ENCODE measurements at places on chromosomes 6 and 20. TPM values are rescaled to one million over a fixed set of nuclear protein-coding genes. Genes with fewer than 3 reads are reported as not detected.

Gene PKIB
- total RNA-seq = 1.4 TPM

Gene PSORS1C2
- total RNA-seq = not detected

Gene RPRD1B
- total RNA-seq = 21.1 TPM

Gene PROCR
- total RNA-seq = 45.2 TPM

Gene CALHM4
- not detected for total RNA-seq

DNA sequence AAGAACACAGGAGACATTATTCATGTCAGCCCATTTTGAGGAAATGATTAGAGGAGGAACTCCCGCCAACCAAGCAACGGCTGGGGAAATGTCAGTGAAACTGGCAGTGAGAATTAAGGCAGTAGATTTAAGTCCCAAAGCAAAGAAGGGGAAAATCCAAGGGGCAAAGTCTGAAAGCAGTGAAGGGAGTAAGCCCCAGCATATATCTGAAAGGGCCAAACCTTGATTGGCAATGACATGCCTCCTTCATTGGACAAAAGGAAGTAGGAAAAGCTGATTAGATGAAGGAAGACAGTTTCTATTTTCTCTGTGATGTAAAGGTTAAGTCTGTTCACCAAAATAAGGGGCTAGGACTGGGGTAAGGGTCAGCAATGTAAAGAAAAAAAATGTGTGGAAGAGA is 190.3 kb downstream of the RNF144B start:
- no peak for DNase-seq

DNA sequence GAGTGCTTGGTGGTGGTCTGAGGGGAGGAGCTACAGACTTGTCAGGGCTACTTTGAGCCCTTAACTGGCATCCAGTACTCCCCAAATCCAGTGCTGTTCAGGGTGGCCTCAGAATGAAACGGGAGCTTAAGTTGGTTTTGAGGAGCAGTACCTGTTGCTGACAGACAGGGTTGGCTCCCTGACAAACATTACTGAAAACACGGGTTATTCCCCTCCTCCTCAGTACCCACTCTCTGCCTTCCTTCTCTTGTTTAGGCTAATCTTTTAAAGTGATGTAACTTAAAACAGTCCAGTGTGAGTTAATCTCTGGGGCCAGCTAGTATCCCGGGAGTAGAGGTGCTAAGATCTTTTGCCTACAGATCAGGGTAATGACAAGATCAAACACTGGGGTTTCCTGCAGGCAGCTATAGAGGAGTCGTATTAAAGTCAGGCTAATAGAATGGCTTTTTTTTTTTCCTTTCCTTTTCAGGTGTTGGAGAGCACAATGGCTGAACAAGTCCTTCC is 3.7 kb downstream of the TNFAIP3 start:
- peak; percentile 67 for DNase-seq

GRCh38 chr6:170017603-170018320 is 266.3 kb downstream of the ERMARD start:
- no peak for DNase-seq

DNA sequence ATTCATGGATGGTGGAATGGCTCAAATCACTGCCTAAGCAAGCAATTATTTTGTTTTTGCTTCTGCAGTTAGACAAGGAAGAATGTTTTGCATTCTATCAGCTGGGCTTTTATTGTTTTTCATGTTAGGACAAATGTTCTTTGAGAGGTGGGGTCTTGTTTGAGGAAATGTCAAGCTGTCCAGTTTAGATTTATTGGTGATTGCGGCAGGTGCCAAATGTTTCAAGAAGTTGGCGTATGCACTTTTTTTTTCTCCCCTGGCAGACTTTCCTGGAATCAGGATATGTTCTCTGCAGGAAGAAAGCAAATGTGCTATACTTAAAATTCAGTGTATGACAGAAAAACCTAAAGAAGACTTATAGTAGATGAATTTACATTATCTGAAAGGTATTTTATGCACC is 81.0 kb upstream of the JAG1 start:
- no peak for DNase-seq

DNA sequence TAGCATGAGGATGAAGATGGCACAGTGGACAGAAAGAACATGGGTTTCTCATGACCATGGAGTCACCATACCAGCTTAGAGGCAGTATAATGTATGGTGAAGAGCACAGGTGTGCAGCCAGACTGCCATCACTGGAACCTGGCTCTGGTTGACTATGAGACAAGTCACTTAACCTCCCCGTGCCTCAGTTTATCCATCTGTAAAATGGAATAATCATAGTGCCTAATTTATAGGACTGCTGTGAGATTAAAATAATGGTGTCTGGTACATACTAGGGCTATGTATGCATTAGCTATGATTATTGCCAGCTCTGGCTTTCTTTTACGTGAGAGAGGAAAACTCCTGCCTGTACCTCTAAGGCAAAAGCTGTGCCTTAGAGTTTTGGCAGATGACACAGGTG is 19.4 kb downstream of the SLC35B3 start:
- no peak for DNase-seq

- DNase-seq = peak; percentile 85
Observed at GRCh38 chr20:11544029-11544678, 373.5 kb upstream of the BTBD3 start.

DNA sequence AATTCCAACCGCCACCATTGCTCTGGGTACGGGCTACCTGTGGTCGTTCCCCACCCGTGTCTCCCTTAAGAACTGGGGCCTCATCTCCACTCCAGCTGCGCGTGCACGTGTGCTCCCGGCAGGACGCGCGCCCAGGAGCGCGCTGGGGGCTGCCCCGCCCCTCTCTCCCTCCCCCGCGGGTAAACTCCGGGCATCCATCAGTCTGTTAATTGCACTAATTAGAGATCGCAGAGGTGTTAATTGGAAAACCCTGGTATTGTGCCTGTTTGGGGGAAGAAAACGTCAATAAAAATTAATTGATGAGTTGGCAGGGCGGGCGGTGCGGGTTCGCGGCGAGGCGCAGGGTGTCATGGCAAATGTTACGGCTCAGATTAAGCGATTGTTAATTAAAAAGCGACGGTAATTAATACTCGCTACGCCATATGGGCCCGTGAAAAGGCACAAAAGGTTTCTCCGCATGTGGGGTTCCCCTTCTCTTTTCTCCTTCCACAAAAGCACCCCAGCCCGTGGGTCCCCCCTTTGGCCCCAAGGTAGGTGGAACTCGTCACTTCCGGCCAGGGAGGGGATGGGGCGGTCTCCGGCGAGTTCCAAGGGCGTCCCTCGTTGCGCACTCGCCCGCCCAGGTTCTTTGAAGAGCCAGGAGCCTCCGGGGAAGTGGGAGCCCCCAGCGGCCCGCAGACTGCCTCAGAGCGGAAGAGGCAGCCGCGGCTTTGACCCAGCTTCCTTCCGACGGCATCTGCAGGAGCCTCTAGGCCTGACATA is 14.4 kb downstream of the FOXP4 start:
- no peak for DNase-seq

DNA sequence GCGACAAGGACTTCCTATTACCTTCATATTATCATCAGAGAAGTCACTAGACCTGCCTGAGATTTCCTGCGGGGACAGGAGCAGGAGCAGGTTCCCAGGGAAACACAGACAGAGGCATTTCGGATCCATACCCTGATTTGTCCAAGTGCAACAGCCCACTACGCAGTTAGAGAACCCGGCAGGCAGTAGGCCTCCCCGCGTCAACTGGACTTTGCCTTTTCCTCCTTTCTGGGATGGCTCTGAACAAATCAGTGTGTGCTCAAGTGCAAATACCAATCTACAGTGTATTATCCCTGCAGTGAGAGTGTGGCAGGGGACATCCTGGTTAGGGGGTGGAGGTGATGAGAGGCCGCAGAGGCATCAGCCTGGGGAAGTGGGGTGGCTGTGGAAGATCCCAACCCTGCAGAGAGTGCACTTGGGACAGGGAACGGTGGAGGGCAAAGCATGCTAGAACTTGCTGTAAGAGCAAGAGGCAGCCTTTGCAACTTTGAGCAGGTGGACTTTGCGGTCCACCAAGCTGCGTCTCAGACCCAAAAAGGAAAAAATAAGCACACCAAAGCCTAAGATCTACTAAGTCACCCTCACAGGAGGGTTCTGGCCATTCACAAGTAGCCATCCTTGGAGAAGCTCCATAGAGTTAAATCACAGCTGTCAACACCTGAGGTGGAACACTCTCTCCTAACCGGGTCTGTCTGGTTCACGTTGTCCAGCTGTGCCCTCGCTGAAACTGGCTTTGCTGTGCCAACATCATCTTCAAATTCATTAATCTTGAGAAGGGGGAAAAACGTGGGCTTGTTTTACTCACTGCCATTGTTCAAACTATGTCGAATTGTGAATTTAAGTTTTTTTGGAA is 159.1 kb downstream of the ZDHHC14 start:
- no peak for DNase-seq
